ENCODE measurements at places on chromosomes 3 and 15. TPM values are rescaled to one million over a fixed set of nuclear protein-coding genes. Genes with fewer than 3 reads are reported as not detected.

DNA sequence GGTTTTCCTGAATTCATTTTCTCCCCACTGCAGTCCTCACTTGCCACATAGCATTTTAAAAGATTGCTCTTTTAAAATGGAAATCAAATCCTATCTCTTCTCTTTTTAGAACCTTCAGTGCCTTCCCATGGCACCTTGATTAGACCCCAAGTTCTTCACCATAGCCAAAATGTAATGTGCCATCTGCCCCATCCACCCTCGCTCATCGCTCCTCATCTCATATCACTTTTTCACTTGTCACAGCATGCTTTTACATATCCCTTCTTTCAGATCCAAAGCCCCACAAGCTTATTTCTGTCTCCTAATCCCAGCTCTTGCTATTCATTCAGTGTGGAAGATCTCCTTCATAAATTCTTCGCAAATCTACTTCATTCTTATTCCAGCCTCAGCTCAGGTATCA lies 161.7 kb downstream of the CD47 start:
- no peak for DNase-seq

The MCF2L2 gene
- 2.7 TPM for total RNA-seq

- no peak for DNase-seq
These were observed 694.9 kb downstream of the NTRK3 start for GRCh38 chr15:87561641-87562040.

The LXN gene
- 62.6 TPM for total RNA-seq

DNA sequence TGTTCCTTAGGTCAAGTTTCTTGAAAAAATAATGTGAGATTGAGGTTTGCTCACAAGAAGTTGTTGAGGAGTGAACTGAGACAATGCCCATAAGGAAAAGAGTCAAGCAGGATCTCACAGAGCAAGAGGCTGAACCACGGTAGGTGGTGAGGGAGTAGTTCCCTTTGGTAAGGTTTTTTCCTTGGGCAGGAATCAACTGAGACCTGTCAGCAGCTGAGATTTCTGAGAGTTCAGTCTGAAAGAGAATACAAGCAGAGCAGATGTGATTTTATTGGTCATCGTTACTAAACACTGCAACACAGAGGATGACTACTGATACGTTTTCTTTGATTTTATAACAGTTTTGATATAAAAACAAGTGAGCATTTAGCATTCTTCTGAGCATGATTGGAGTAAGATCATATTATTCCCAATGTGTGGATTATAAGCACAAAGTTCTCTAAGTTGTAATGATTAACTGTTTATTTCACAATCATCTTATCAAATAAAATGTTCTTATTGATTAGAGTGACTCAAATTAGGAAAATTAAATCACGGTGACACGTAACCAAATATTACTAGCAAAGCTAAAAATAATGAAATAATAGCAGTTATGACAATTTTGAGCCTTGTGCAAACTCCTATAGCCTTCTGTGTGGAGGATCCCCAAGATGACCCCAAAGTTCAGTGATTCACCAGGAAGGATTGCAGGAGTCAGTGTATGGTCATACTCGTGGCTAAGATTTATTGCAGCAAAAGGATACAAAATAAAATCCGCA lies 346.2 kb upstream of the ZNF717 start:
- no peak for DNase-seq

DNA sequence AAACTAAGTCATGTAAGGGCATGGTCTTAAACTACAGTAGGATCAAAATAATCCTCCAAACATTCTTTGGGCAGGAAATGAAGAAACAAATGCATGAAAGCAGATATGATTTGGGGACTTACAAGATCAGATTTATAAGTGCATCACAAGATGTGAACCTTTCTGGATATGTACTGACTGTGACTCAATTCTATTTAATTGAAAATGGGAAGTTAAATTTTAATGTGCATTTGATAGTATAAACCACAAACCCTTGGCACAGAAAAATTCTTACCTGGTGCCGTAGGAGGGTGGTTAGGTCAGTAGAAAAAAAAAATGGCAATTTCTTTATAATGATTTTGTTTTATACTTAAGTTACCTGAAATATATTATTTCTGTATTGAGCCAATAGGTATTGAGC lies 262.5 kb upstream of the TGFBR2 start:
- DNase-seq = no peak

The XRN1 gene
- total RNA-seq = 59.4 TPM

- DNase-seq = no peak
These were observed 14.6 kb upstream of the NIT2 start for GRCh38 chr3:100319951-100320350.

DNA sequence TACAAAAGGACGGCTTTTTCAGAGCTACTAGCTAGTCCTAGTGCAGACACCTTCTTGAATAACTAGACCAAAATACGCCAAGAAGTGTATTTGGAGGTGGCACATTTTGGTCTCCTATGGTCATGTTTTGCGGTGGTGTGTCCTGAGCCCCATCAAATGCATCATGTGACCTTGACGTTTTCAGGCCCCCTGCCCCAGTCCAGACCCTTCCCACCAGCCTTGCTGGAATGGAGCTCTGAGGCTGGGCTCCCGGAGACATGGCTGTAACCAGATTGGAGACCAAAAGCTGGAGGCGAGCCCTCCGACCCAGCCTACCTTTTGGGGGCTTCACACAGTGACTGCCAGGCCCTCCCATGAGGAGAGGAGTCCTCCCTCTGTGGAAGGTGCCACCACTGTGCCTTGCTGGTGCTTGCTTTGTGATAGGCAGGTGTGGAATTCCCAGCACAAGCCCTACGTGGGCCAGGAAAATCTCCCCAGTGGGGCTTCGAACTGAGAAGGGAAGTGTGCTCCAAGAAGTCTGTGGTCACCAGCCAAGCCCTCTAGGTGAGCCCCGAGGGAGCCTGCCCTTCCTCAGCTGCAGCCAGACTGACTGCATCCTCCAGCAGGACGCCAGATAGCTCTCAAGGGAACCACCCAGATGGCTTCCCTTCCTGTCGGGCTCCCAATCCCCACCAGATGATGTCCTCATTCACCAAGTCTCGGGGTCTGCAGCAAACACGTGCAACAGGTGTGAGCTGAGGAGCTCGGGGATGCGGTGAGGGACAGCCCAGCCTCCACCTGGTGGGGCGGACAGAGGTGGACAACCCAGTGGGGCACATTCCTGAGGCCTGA lies 126.2 kb downstream of the ASB7 start:
- DNase-seq = no peak

GRCh38 chr3:187295316-187296034 lies 3.9 kb upstream of the MASP1 start:
- no peak for DNase-seq

DNA sequence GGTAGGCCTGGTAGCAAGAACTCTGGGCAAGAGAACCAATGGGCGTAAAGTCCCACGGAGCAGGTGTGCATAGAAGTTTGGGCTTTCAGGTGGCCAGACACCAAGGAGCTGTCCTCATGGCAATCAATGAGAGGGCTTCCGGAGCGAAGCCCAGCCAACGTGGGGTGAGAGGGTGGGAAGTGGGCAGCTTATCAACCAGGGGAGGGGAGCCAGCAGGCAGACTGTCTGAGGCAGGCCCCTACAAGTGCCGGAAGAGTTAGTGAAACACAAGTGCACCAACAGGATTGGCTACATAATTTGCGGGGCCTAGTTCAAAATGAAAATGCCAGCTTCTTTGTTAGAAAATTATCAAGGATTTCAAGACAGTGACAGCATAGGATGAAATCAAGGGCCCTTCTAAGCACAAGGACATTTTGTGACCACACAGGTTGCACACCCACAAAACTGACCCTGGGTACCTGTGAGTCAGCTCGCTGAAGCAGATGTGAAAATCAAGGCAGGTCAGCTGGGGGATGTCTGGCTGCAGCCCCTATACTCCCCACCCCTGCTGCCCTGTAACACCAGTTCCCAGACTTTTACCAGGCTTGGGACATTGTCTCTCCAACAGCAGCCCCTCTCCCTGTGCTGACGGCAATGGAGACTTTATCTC lies 102.1 kb upstream of the ETV5 start:
- no peak for DNase-seq

- DNase-seq = no peak
These were observed 34.4 kb downstream of the C3orf80 start for GRCh38 chr3:160259589-160259988.

DNA sequence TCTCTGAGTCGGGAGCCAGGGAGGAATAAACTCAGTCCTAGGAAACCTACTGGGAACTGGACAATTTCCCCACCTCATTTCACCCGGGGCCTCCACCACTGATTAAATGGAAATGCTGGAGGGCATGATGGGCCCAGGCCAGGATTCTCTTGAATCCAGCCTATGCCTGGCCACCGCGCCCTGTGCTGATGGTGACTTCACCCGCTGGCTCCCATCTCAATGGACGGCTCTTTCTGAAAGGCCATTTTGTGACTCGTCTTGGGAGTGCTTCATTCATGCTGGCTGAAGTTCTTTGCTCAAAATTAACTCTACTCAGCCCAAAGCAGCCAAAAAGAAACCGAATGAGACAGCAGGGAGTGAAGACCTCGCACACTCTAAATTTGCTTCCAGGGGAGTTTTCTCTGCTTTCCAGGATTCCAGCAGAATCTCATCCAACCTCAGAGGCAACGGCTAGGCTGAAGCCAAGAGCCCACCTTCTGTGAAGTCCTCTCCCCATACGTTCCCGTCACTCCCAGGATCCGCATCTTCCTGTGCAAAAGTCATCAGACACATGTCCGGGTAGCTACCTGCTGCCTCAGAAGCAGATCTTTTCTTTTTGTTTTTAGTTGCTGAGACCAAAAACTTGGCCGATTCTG lies 266.0 kb upstream of the ICE2 start:
- no peak for DNase-seq

GRCh38 chr15:100373120-100373896 lies 31.5 kb upstream of the ADAMTS17 start:
- DNase-seq = no peak

The PAK6 gene
- 2.7 TPM for total RNA-seq

DNA sequence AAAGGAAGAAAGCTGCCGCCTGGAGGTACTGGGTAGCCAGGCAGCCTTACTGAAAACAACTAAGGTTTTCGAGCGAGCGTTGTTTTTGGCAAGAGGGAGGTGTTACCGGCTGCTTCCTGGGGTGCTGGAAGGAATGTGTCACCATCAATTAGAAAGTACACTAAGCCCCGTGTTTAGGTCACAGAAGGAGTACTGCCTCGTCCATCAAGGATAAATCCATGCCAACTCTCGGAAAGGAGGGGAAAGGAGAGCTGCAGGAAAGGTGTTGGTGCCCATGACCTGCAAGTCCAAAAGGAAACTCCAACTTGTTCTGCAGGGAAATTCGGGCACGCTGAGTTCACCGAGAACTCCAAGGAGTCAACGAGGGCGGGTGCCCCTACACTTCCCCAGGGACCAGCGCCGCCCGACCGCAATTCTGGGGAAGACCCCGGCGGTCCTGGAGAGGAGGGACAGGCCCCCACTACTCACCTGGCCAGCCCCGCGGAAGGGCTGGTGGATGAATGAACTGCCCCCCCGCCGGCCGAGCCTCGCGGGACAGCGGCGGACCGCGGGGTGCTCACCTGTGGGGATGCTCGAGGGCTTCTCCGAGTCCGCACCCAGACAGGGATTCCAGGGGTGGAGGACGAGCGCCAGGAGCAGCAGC lies 542 bp downstream of the PLOD2 start:
- DNase-seq = peak; percentile 59
